ENCODE measurements at places on chromosomes 16 and 17. TPM values are rescaled to one million over a fixed set of nuclear protein-coding genes. Genes with fewer than 3 reads are reported as not detected.
A peak's percentile ranks its signal among the peaks of the same experiment; 100 is the strongest.

The LUC7L gene
- 32.4 TPM for total RNA-seq

The CCDC200 gene
- not detected for total RNA-seq

The WNT9B gene
- not detected for total RNA-seq

The CUEDC1 gene
- 11.9 TPM for total RNA-seq

The ALOX12B gene
- not detected for total RNA-seq

The ZG16B gene
- not detected for total RNA-seq

The MYH3 gene
- 0.50 TPM for total RNA-seq

The CCL7 gene
- 0.33 TPM for total RNA-seq

The NAGPA gene
- total RNA-seq = 17.7 TPM

The FBXO39 gene
- total RNA-seq = 0.66 TPM

The KRTAP3-2 gene
- total RNA-seq = not detected

GRCh38 chr17:1959871-1960544 lies 65.1 kb downstream of the RTN4RL1 start:
- peak; percentile 27 for DNase-seq

DNA sequence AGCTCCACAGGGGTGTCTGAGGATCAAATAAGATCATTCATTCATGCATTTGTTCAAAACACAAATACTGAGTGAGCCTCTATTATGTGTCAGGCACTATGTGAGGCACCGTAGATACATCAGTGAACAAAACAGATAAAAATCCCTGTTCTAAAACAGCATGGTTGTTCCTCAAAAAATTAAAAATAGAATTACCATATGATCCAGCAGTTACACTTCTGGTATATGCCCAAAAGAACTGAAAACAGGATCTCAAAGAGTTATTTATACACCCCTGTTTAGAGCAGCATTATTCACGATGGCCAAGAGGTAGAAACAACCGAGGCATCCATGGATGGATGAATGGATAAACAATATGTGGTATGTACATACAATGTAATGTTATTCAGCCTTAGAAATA lies 15.4 kb downstream of the PIPOX start:
- no peak for DNase-seq

DNA sequence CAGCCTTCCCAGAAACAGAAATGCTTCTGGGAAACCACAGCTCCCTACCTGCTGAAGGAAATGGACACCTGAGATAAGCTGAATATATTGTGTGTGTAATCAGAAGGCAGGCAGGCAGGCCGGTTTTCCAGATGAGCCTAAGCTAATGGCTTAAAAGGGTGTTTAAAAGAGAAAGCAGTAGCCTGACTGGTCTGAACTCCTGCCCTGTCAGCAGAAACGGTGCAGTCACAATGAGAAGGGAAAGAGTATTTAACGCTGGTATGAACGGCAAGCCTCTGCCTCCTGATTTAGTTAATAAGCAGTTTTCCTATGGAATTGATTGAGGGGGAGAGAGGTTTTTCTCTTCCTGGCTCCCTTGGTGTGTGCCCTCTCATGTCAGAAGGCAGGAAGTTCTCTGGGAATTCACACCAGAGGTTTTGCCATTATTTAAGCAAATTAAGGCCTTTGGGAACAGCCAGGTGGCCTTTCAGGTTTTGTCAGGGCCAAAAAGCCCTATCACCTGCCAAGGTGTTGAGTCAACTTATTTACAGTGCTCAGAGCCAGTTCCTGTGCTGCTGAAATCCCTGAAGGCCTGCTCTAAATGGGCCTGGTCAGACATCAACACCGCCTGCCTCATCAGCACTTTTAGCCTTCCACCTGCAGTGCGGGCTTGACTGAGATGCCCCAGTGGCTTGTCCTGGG lies 41.6 kb downstream of the CDH1 start:
- no peak for DNase-seq

- no peak for DNase-seq
Observed at GRCh38 chr17:73800893-73801292, 156.6 kb upstream of the SDK2 start.

DNA sequence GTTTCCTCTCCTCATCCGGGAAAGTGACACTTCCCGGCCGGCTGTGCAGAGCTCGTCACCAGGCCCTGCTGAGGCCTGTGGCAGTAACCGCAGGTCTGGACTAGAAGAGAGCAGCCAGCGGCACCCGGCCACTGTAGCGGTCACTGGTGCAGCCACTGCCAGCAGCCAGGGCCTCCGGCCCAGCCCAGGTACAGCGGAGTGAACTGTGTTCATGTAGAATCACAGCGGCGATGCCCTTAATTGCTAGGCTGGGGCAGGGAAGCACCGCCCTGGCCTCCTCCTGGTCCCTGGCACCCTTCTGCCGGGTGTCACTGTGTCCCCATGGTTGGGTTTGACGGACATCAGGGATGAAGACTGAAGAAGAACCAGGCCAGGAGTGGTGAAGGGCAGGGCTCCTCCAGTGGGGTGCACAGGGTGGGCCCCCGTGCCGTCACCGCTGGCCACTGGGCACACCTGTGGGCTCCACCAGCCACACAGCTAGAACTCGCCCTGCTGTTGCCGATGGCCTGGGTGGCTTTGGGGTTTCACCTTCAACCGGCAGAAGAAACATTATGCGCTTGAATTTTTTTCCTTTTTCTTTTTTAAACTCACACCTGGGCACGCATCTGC lies 165.2 kb upstream of the CHMP6 start:
- DNase-seq = no peak

DNA sequence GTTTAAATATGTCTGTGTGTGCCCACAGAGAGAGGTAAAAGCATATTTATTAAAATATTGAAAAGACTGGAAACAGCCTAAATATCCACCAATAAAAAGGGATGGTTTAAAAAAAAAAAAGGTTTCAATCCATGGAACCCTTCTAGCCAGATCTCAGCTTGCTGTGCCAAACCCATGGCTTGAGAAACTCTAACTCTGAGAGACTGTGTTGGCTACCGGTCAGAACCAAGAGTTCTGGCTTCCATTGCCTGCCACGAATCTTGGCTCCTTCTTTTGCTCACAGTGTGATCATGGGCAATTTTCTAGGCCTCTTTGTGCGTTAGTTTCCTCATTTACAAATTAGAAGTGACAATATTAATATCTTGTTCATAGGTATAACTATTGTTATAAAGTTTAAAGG lies 201.3 kb upstream of the IRX3 start:
- DNase-seq = no peak

DNA sequence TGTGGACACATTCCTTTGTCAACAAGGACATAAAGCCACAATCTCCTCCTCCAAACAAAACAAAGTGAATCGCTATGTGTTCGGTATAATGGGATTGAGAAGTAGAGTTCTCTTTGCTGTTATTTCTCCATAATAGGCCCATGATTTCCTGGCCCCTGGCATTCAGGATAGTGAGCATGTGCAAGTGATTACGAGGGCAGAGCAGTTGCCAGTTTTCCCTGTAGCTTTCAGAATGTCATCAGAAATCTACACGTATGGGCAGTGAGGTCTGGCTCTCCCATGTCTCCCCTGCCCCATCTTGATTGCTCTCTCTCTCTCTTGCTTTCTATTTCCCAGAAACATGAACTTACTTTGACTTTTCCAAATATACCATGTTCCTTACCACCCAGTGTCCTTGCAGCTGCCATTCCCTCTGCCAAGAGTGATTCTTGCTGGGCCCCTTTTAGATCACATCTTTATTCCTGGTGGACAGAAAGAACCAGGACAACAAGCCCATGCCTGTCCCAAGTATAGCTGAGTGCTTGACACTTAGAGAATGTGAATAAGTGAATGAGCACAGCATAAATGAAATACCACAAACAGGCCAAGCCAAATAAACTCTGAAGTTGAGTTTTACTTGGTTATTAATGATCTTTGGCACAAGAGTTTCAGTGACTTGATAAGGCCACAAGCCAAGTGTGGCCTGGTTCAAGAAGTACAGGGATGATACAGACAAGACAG lies 273.1 kb downstream of the CDH13 start:
- DNase-seq = peak; percentile 5

DNA sequence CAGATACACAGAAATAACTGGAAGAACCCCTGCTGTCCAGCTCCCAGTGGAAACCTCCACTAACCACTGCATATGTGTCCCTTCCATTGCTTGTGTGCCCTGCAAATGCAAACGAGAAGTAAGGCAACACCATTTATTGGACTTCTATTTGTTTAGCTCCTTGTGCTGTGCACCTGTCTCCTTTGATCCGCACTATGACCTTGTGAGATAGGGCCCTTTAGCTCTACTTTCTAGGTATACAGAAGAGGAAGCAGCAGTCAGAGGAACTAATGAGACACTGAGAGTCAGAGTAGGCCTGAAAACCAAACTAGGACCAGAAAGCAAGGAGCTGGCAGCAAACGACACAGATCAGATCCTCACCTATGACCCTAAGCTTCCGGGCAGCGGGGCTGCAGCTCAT lies 22.4 kb downstream of the SOX9 start:
- DNase-seq = no peak

DNA sequence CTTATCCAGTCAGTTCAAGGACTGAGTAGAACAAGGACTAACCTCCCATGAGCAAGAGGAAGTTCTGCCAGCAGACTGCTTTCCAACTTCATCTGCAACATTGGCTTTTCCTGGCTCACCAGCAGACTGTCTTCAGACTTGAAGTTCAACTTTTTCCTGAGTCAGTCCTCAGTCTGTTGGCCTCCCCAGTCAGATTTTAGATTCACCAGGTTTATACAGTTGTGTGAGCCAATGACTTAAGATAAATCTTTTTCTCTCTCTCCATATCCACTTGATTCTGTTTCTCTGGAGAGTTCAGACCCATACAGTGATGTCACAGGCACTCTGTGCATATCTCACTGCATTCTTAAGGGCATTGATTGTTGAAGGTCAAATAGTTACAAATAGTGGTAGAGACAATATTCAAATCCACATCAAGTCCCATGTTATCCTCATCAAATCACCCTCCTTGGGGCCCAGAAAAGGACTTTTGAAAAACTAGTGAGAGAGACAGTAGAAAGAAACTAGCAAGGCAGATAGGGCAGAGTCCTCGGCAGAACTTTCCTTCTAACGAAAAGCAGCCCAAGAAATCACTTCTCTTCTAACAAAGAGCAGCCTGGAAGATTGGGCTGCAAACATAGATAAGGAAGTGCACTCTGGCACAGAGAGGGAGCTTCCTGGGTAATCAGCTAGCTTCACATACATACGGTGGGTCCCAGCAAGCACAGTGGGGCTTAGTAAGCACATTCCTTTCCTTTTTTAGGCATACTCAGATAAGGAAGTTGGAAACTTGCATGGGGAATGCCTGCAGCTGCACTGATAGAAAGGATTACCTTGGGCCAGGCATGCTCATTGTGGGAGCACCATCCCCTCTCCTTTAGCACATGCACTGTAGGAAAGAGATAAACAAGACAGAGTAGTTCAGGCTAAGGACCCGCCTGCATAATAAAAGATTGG lies 132.3 kb upstream of the FAM20A start:
- peak; percentile 33 for DNase-seq

DNA sequence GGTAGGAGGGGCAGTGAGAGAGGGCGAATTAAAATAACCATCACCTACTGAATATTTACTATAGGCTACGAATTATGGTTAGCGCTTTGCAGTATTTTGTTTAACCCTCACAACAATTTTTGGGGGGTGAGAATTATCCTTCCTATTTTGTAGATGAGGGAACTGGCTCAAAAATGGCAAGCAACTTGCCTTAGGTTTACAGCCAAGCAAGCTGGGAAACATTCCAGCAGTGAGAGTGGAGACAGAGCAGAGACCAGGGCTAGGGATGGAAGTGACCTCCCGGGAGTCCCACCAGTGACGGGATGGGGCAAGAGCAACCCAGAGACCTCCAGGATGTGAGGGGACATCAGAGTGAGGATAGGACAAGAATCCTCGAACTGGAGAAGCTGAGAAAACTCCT lies 352 bp upstream of the VMO1 start:
- no peak for DNase-seq

GRCh38 chr16:50618238-50618918 lies 62.7 kb downstream of the SNX20 start:
- no peak for DNase-seq

DNA sequence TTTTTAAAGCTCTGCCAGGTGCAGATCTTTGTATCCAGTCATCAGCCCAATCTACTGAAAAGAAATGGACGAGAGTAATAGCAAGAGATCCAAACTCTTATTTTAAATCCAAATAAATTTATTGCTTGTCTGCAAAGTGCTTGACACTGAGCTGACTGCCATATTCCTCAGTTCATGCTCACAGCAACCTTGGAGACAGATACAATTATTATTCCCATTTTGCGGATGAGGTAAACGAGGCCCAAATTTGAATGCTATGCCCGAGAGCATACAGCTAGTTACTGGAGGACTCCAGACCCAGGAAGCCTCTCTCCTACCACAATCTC lies 620 bp downstream of the NOB1 start:
- DNase-seq = no peak

- peak; percentile 47 for DNase-seq
Observed at GRCh38 chr16:89633064-89633631, 19.7 kb downstream of the DPEP1 start.

- DNase-seq = no peak
Observed at GRCh38 chr17:74731347-74731605, 5.8 kb upstream of the RAB37 start.

DNA sequence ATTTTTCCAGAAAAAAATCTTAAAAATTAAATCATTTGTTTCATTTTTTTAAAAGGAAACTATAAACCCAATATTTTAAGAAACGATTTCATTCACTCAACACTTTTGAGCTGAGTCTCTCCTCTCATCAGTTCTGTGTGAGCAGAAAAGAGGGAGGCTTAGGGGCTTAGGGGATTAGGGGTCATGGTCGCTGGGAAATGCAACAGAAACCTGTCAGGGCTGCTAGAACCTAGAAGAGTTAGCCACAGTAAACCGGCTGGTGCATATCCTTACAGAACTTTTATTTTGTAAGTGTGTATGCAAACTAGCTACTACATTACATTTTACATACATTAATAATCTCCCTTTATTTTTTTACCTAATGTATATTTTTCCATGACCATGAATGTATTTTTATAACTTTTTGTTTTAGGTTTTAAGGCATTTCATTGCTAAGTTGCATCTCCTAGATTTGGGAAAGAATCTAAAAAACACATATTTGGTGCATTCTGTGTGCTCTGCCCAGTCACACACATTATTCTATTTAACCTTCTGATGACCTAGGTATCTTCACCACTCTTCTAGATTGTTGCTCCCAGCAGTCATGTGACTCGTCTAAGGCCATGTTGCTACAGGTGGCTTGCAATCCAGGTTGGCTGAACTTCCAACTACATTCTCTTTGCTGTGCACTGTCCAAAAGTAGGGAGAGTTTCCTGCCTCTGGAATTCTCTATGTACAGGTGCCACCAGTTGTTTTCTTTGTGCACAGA lies 24.4 kb downstream of the TBC1D3B start:
- no peak for DNase-seq

GRCh38 chr17:64077379-64077778 lies 52.6 kb downstream of the ERN1 start:
- DNase-seq = no peak

DNA sequence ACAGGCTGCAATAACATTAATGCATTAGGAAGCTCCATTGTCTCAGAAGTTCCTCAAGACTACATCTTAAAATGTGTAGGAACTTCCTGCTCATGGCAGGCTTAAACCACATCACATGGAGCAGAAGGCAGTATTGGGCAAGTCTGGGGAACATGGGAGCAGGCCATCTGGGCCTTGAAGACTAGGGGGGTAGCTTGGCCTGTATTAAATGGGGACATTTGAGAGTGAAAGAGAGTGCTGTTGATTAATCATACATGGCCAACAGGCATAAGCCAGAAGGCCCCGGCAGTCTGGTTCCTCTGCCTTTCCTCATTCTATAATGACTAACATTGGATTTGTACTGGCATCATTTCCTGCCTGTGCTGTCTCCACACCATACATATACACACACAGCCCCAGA lies 25.2 kb upstream of the SLC5A11 start:
- DNase-seq = no peak

GRCh38 chr16:4220358-4220757 lies 21.5 kb downstream of the SRL start:
- no peak for DNase-seq

All from fibroblast of lung (primary cell).